CD8-positive, alpha-beta T cell (primary cell): ENCODE measurements at places on chromosomes 2 and 18.

GRCh38 chr2:30666266-30666874 lies 140.9 kb downstream of the CAPN13 start:
- no peak for DNase-seq

- no peak for DNase-seq
Measured at GRCh38 chr2:127614731-127615130, 31.2 kb upstream of the GPR17 start.

DNA sequence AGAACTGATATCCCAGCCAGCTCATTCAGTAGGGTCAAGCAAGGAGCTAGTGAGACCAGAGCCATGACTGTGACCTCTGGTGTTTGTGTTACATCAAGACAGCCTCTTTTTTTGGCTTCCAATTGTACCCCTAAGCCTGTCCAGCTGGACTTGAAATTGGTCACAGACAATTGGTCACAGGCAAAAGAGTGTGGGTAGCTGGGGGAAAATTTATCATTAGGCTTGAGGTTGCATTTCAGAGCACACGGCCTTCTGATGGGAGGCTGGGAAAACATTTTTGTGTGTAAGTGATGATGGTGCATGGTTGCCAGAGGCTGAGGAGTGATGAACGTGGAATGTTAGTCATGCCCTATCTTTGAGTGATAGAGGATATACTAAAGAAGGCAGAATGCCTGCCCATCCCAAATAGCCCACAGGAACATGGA lies 285.1 kb upstream of the SLC14A2 start:
- no peak for DNase-seq

- DNase-seq: no peak
Measured at GRCh38 chr2:176118601-176119339, 2.2 kb downstream of the HOXD10 start.

DNA sequence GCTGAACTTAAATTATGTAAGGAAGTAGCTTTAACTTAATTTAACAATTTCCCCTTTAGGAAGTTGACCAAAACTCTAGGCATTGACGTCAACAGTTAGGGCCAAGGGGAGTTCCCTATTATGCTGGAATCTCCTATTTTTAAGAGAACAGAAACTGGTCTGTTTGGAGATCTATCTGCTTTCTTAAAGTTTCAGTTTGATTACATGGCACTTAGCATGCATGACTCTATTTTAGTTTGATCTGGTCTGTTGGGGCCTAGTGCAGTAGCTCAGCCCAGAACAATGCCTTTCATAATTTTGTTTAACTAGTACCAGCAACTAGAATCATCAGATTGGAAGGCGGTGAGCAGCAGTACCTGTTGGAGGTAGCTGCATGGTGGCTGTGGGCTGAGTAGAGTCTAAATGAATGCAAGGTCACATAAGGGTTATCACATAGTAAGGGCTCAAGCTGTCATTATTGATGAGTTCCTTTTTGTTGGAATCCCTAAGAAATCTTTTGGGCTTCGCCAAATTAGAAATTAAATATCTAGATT lies 60.5 kb upstream of the ZNG1B start:
- no peak for DNase-seq

DNA sequence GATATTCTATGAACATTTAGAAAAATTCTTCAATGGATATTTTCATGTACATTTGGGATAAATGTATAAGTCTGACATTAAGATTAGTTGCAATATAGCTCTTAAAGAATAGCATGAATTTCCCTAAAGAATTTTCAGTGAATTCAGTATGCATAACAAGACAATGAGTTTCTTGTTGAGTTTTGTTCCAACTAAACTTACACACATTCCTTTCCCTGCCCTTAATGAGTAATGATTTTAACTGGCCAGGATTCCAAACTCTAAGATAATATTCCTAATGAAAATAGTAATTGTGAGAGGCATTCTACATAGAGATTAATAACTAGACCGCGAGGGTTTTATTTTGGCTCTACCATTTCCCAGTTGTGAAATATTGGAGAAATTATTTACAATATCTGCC lies 390.3 kb upstream of the GALNT5 start:
- no peak for DNase-seq
